ENCODE measurements at places on chromosomes 1 and 21.

DNA sequence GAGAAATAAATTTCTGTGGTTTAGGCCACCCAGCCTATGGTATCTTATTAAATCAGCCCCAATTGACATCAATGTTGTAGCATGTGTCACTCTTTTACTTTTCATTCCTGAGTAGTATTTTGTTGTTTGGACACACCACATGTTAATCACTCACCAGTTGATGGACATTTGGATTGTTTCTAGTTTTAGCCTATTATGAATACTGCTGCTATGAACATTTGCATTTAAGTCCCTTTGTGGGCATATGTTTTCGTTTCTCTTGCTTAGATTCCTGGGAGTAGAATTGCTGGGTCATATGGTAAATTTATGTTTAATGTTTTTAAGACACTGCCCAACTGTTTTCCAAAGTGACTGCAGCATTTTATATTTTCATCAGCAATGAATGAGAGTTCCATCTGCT is 50.2 kb upstream of the NUF2 start:
- DNase-seq = no peak

DNA sequence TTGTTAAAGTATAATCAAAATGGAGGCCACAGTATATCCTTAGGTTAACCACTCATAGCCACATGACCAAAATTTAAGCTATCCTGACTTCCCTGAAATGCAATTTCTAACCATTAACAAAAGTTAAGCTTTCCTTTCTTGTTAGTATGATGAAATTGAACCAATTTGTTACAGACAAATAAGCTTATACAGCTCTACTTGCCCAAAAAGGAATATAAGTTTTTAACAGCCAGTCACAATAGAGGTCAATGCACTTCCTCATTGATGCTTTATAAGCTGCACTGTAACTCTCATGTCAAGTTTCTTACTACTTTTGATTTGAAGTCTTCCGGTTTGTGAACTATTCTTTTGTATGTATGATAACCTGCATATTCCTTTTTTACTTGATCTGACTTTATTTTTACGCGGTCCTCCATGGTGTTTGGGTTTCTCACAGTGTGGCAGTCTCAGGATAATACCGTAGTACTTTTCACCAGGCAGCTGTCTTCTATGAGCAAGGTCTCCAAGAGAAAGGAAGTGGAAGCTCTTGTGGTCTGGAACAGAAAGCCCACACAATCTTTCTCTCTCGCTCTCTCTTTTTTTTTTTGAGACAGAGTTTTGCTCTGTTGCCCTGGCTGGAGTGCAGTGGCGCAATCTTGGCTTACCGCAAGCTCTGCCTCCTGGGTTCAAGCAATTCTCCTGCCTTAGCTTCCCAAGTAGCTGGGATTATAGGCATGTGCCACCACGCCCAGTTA is 331.6 kb downstream of the SRGAP2C start:
- no peak for DNase-seq

DNA sequence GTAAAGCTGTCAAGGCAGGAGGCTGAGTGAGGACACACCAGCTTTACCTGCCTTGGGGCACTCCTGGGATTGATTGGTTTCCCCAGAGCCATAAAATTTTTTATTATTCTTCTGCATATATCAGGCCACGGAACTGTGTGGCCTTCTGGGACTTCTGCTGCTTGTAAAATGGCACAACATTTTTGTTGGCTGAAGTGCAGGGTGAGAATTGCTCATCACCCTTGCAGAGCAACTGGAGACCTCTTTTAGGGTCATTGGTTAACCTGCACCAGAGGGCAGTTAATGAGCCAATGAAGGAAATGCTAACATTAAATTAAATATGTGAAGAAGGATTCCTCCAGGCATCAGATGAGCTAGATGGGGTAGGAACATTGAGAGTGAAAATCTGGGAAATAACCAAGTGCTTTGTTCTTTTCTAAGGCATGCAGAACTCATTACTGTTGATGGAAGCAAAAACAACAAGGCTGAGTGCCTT is 87.7 kb downstream of the LTN1 start:
- no peak for DNase-seq

GRCh38 chr1:172627702-172628101 is 31.2 kb upstream of the FASLG start:
- no peak for DNase-seq

GRCh38 chr1:54271341-54271740 is 71.4 kb downstream of the MRPL37 start:
- DNase-seq = no peak

DNA sequence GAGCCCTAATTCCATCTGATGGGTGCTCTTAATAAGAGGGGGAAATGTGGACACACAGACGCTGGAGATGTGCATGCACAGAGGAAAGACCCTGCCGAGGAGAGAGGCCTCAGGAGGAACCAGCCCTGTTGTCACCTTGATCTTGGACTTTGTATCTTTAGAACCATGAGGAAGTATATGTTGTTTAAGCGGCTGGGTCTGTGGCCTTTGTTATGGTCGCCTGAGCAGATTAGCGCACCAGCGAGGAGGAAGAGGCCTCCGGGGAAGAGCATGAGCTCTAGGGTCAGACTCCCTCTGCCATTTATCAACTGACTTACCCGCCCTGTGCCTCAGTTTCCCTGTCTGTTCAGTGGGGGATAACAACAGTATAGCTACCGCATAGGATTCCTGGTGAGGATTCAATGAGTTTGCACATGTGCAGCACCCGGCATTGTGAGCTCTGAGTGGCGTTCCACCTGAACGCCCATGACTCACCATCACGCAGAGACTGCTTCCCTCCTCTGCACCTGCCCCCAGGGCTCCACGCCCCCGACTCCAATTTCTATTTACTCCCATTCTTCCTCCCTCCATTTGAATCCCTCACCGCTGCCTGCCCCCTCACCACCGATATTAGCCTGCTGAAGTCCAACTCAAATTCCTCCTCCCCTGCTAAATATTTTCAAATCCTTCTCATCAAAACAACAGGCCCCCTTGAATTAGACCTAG is 67.2 kb downstream of the ATP5PO start:
- DNase-seq = no peak

GRCh38 chr1:178724728-178725465 is at the start of gene RALGPS2:
RALGPS2 (plus strand) TSS chr1:178725244; CDS start chr1:178776765, 51,521 bp downstream.
- peak; percentile 47 for DNase-seq

GRCh38 chr1:53440633-53441032 is 18.6 kb upstream of the DMRTB1 start:
- no peak for DNase-seq

GRCh38 chr1:187842406-187843165 is 1013.8 kb downstream of the PLA2G4A start:
- no peak for DNase-seq

- peak; percentile 47 for DNase-seq
Measured at GRCh38 chr1:167439301-167439988, 78.9 kb downstream of the CD247 start.

- no peak for DNase-seq
Measured at GRCh38 chr1:161069731-161070270, at the start of gene ARHGAP30. ARHGAP30 (minus strand) TSS chr1:161069891; CDS start chr1:161069624, 267 bp downstream.

- no peak for DNase-seq
Measured at GRCh38 chr1:90831910-90832309, 114.8 kb upstream of the BARHL2 start.

DNA sequence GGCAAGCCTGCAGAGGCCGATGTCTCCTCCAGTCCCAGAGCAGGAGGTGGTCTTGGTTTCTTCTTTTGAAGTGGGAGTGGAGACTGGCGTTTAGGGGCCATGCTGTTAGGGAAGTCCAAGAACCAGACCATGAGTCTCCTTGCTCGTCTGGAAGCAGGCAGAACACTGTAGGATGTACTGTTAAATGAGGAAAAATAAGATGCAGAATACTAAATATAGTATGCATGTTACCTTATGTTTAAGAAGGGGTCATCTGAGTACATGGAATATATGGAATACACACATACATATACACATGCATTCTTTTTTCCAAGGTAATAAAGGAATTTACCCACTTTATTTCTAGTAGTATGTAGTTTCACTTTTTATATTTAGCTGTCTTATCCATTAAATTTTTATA is at the start of gene SETSIP:
SETSIP (minus strand) TSS at position 101 of the 400 bp plus-strand sequence; CDS start at position 101, 0 bp downstream.
- DNase-seq = no peak
